ENCODE measurements at places on chromosomes 2 and 18.

DNA sequence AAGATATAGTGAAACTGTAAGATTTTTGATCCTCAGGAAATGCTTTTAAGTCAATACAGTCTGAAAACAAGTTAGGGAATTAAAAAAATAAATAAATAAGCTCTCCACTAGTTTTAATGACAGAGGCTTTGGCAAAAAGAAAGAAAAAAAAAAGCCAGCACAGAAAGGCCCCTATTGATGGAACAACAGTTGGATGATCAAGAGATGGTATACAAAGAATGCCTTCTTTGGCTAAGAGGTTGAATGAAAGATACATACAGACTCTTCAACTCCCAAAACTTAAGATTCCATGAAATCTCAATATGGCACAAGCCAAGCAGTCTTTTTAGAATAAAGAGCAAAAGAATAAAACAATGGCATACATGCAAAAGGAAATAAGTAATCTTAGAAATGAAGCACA, 64.0 kb upstream of the GALNT5 start:
- no peaks in the 10 kb centered on the region for H3K4me1 ChIP-seq
- no peaks in the 10 kb centered on the region for H3K36me3 ChIP-seq
- H3K4me3 ChIP-seq = no peak overlapping the region
- no peak for DNase-seq
- H3K27ac ChIP-seq = no peak overlapping the region

GRCh38 chr2:151020411-151020810, 241.3 kb downstream of the RBM43 start:
- H3K36me3 ChIP-seq = no peaks in the 10 kb centered on the region
- DNase-seq = no peak
- H3K4me3 ChIP-seq = no peak overlapping the region
- H3K4me1 ChIP-seq = peaks cover 15% of the 10 kb centered on the region
- no peaks in the 10 kb centered on the region for H3K27me3 ChIP-seq

GRCh38 chr2:238081561-238081960, 18.6 kb upstream of the ESPNL start:
- H3K36me3 ChIP-seq = peaks cover 19% of the 10 kb centered on the region
- H3K27me3 ChIP-seq = no peaks in the 10 kb centered on the region
- H3K4me1 ChIP-seq = no peaks in the 10 kb centered on the region

DNA sequence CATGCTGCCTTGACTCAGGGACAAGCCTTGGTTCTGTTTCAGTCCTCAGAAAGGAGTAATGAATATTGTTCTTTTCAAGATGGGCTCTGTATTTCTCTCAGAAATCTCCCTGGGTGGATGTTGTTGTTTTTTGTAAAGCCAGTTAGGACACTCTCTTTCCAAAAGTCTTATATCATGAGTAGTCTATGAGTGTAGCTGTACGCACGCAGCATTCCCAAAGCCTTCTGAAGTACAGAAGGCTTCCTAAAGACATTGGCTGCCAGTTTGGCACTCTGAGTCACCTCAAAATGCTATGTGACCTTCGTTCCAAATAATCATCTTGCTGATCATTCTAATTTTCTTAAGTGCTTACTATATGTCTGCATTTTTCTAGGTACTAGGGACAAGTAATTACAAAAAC, 16.7 kb upstream of the GTF2A1L start:
- H3K36me3 ChIP-seq = no peaks in the 10 kb centered on the region
